ENCODE measurements at places on chromosomes 2 and 18.

DNA sequence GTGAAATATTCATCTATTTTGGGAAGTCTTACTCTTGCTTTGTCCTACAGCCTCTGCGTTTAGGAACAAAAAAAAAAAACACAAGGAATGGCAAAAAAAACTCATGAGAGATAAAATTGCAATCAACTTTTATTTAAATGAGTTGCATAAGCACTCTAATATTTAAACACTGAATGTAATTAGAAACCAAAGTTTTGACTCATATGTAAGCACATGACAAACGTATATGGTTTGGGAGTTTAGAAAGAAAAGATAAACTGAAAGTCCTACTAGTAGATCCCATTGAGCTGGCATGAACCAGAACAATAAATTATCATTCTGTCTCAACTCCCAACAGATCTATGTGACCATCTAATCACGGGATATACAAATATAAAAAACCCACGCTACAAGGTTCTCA lies 44.8 kb downstream of the REV1 start:
- DNase-seq: no peak

DNA sequence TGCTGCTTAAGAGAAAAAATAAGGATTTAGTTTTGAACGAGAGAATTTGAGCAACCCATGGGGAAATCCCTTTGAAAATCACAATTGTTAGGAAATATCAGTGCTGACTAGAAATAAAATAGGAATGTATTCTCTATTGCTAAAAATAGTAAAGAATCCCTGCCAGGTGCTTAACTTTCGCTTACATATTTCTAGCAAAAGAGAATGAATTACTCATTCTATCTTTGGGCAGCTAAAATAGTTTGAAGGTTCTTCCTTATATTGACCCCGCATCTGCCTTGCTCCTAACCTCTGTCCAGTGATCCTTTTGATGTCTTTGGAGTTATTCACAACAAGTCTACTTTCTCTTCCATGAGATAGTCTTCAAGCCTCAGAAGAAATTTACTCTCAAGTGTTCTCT lies 103.8 kb downstream of the PLCL1 start:
- DNase-seq: no peak

- DNase-seq: no peak
These were observed 45.9 kb downstream of the MARCO start for GRCh38 chr2:118987886-118988285.

- no peak for DNase-seq
These were observed 92.6 kb downstream of the MYL12B start for GRCh38 chr18:3354506-3354905.

DNA sequence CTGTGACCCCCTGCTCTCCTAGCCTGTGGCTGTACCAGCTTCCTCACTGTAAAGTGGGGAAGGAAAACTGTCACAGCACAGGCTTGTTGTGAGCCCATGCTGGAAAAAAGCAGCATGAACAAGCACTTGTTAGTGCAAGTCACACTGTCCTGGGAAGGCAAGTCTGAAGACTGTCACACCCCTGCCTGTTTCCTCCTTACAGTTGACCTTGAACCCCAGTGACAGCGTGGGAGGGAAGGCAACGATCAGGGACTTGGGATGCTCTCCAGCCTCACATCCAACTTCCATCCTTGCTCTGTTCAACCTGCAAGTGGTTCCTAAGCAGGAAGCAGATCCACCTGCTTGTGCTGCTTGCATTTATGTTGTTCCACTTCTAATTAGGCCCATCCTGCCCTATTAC lies 311.3 kb upstream of the KLHL29 start:
- no peak for DNase-seq

DNA sequence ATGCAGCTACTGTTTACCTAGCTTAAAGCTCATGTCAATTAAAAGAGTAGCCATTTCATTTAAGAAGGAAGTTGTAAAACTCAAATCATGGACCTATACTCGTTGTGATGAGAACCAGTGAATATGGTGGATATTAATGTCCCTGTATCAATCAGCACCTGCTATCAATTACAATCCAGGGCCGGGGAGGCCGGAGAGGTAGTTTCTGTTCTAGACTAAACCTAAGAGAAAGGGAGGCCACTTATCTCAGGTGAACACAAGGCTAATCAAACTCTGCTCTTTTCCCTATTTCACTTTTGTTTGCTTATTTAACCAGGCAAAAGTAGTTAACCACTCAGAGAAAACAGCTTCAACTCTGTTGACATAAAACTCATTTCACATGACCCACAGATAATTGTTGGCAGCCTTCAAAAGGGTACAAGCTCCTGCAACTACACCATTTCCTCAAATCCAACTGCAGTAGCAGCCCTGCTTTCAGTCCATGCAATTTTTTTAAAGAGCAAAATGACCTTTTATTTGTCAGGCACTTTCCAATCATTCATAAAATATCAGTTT lies 27.8 kb upstream of the SLC9A2 start:
- DNase-seq: no peak

DNA sequence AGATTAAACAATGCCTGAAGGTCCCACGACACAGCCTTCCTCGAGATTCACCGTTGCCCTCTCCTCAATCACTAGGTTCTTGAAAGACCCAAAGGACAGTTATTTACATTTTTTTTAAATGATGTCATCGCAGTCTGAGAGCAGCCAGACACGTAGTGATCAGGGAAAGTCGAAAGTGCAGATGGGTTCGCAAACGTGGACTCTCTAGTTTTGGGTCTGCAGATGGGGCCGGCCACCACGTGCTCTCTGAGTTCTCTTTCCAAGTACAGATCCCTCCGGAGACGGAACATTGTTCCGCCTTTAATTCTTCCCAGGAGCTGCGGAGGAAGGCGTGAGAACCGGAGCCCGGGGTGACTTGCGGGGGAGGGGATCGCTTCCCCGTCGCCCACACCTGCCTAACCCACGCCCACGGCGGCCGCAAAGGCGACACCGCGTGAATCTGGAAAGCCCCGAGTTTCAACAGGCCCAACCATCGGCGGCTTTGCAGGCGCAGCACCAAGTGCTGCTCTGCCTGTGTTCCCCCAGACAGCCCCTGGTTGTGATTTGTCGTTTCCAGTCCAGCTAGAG lies 54.3 kb downstream of the PKDCC start:
- DNase-seq: no peak

- DNase-seq: no peak
These were observed 36.0 kb upstream of the CDC42EP3 start for GRCh38 chr2:37707393-37707792.

DNA sequence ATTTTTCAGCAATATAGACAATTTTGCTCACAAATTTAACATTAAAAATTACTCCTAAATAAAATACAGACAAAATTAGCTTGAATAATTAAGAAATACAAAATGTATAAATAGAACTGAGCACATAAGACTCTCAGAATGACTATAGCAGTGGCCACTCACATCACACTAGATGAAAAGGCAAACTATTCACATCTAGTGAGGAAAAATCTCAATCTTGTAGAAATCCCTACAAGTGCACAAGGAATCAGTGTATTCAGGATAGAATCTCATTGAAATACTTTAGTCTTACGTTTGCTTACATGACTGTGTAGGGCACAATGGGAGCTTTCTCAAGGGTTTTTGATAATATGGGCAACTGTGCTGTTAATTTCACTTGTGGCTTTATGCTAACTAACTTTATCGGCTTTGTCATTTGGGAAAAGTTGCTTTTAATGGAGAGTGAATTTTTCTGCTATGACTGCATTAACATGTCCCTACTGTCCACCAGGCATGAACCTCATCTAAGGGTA lies 678.9 kb upstream of the LRRTM4 start:
- no peak for DNase-seq

- no peak for DNase-seq
These were observed 1614.1 kb upstream of the TMEFF2 start for GRCh38 chr2:193808877-193809276.

GRCh38 chr18:25261768-25262167 lies 90.2 kb downstream of the ZNF521 start:
- no peak for DNase-seq

DNA sequence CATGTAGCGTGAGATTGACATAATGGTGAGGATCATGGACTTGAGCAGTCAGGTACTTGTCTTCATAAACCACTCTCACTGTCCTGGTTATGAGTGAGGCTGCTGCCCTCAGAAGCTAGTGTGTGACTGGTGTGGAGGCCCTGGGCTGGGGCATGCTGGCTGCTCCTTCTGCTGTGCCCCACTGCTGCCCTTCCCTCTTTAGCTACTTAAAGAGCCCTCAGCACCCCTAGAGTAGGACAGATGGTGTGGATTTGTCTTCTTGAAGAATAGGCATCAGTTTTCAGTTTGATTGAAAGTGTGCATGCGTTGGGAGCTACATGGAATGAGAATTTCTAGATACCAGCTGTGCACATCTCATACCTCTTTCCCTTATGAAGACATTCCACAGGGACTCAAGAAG lies 15.4 kb downstream of the CPLX4 start:
- no peak for DNase-seq

- no peak for DNase-seq
These were observed 29.3 kb upstream of the MFSD6 start for GRCh38 chr2:190378880-190379237.

GRCh38 chr2:235940330-235940729 lies 227.9 kb downstream of the GBX2 start:
- DNase-seq: no peak

- DNase-seq: no peak
These were observed 96.2 kb downstream of the GALNT3 start for GRCh38 chr2:165697748-165698443.

- no peak for DNase-seq
These were observed 57.6 kb downstream of the TRIB2 start for GRCh38 chr2:12774395-12774727.

DNA sequence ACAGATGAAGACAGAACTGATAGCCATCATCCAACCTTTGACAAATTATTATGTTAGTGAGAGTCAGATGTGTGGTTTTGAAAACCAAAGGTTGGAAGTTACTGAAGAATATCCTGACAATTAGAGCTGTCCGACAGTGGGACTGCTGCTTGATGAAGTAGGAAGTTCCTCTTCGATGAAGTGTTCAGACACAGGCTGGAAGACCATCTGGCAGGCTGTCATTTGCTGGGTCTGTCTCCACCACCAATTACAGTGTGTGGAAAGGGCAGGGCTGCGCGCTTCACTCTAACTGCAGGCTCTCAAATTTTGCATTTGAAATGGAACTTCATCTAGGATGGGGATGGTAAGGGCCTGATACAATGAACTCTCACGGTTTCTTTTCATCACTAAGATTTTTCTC lies 313.8 kb downstream of the PIK3C3 start:
- no peak for DNase-seq

DNA sequence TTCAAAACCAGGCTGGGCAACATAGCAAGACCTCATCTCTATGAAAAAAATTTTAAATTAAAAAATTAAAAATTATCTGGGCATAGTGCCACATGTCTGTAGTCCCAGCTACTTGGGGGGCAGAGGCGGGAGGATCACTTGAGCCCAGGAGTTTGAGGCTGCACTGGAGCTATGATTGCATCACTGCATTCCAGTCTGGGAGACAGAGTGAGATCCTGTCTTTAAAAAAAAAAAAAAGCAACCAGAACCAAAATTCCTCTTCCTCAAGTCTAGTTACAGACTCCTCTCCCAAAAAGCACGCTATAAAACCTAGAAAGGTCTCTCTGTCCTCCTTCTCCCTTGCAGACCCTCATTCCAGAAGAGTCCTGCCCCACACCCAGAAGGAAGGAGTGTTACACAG lies 23.9 kb downstream of the TNFAIP6 start:
- DNase-seq: no peak

GRCh38 chr2:3076848-3077642 lies 300.6 kb downstream of the EIPR1 start:
- no peak for DNase-seq

DNA sequence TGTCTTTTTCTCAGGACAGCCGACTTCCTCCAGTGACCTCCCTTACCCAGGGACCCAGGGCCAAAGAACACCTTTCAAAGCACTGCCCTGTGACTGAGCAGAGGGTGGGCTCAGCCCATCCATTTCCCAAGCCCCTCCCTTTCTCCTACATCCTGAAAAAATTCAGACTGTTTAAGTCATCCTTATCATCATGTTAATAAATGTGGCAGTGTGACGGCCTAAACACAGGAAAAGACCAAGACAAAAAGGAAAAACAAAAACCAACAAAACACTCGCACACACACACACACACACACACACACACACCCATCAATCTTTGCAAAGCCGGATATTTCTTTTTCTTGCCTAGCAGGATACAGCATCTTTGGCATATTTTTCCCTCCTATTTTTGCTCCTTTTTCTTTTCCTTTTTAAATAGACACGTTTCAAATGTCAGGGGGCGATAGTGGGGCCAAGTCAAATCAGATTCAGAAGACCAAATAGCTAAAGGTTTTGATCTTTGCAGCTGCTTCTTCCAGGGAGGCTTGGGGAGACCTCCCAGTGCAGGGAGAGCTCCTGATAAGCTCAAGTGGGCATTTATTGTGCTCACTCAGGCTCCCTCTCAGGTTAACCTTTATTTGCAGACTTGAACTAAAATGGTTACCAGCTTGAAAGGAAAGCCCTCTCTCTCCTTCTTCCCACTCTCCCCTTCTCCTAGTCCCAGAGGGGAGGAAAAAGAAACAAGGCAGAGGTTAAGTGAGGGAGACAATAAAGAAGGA lies 39.5 kb upstream of the NRP2 start:
- no peak for DNase-seq

GRCh38 chr2:220555961-220556630 lies 928.7 kb downstream of the SLC4A3 start:
- no peak for DNase-seq

DNA sequence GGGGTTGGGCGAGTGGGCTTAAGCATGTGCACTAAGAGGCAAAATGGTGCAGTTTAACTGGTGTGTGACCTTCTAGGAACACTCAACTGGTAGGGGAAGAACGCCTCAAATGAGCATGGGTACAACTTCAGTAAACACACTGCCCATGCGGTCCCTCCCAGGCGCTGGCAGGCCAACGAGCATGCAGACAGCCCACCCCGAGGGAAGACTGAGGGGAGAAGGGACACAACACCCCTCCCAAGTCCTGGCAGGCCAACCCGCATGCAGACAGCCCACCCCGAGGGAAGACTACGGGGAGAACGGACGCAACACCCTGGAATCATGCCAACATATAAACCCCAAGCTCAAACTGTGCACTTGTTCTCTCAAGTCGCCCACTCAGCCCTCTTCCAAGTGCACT lies 456.0 kb downstream of the FBXO15 start:
- DNase-seq: no peak

- no peak for DNase-seq
These were observed 59.9 kb upstream of the PEX13 start for GRCh38 chr2:60957643-60958042.

GRCh38 chr2:16055848-16056580 lies 115.7 kb downstream of the MYCN start:
- no peak for DNase-seq

DNA sequence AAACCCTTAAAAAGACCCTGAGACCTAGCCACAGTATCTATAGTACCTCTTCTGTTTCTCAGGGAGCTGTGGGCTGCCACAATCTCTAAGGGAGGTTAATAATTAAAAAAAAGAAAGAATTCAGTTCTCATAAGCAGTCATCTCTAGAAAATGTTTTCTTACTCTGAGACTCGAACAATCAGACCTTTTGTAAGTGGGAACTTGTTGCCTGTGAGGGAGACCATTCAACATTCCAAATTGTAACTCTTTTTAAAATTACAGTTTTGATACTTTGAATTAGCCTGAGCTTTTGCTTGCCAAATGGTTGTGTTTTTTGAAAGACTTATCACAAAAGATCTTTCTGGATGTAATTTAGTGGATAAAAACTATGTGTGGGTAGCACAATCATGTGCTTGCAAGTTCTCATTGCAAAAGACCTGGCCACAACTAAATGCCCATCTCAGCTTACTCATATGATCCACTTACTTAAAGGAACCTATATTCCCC lies 33.3 kb downstream of the IL1R2 start:
- DNase-seq: no peak

Data from prostate gland (tissue), 2 donors.